ENCODE measurements at places on chromosomes 11 and 22.

GRCh38 chr11:35814720-35815305 lies 129.0 kb upstream of the LDLRAD3 start:
- DNase-seq: no peak

- no peak for DNase-seq
Observed at GRCh38 chr11:122523846-122524805, 131.4 kb upstream of the UBASH3B start.

DNA sequence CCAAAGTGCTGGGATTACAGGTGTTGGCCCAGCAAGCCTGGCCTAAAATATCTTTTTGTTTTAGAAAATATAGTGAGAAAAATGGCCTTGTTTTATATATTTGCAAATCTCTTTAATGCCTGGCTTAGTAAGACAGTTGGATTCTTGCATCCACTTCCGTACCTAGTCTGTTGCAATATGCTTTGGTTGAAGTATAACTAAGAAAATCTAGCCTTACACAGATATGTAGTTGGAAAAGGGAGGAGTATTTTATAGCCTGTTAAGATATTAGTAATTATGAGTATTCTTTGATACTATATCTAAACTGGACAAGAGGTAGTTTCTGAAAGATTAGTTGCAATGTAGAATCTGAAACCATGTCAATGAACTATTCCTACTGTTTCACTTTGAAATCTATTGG lies 65.1 kb downstream of the ZNRF3 start:
- DNase-seq: no peak

- no peak for DNase-seq
Observed at GRCh38 chr22:17583151-17583550, 19.9 kb downstream of the SLC25A18 start.

GRCh38 chr22:37843741-37844089 lies 419 bp downstream of the ANKRD54 start:
- no peak for DNase-seq

- no peak for DNase-seq
Observed at GRCh38 chr22:47569389-47570299, 807.2 kb downstream of the TBC1D22A start.

DNA sequence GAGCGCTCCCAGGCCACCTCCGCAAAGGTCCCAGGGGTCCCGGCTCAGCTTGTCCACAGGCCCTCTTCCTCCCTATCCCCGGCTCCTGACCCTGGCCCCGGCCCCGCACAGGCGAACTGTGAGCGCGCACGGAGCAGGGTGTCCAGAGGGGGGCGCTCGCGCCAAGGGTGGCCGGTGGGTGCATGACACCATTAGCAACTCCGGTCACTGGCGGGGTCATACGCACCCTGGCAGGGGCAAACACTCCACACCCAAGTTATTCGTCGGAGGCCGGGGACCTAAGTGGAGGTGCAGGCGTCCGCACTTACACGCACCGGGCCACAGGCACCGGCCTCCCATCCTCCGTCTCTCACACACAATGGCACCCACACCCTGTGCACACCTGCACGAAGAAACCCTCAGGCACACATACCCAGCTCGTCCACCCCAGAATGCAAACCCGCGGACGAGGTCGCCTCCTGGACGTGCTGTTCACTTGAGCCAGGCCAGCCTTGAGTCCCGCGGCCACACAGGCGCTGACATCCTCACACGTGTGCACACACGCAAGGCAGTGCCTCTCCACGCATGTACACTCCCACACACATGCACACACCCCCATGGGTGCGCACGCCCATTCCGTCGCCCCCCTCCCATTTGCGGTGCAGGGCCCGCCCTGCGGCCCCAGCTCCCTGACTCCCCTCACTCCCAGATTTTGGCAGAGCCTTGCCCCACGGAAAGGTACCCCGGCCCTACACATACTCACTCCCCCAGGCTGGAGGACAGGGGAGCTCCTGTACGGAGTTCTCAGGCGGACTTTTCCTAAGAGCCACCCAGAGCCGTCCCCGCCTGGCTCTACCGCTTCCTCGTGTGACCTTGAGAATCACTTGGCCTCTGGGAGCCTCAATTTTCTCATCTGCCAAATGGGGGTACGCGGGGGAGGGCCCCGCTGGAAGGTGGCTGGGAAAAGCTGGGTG lies at the start of gene RASGRP2:
Gene RASGRP2, minus strand, starts transcription at position 552 of the 953 bp plus-strand sequence. CDS start 1,276 bp downstream, outside the sequence.
- DNase-seq: peak; percentile 57

GRCh38 chr22:36727110-36727509 lies 23.6 kb upstream of the CACNG2 start:
- DNase-seq: no peak

DNA sequence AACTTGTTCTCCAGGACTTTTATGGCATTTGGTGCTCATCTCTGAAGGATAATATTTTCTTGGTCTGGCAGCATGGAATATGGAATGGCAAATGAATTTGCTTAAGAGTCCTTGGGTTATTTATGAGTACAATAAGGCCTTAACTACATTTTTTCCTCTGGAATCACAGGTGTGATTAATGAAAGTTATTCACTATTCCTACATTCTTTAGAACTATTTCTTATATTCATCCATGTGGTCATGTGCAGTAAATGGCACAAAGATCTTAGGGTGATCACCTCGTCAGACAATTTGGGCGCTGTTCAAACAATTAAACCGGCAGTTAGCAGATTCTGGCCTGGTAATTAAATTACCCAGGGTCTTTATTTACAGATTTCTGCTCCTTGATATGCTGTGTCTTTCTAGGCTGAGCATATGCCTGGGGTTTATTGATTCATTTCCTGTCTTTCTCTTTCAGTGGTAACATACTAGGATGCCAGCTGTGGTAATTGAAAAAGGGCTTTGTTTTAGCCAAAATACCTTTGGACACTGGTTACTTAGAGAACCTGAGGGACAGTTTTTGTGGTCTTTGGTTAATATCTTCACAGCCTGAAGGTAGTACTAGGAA lies 31.6 kb downstream of the SIK2 start:
- DNase-seq: no peak

DNA sequence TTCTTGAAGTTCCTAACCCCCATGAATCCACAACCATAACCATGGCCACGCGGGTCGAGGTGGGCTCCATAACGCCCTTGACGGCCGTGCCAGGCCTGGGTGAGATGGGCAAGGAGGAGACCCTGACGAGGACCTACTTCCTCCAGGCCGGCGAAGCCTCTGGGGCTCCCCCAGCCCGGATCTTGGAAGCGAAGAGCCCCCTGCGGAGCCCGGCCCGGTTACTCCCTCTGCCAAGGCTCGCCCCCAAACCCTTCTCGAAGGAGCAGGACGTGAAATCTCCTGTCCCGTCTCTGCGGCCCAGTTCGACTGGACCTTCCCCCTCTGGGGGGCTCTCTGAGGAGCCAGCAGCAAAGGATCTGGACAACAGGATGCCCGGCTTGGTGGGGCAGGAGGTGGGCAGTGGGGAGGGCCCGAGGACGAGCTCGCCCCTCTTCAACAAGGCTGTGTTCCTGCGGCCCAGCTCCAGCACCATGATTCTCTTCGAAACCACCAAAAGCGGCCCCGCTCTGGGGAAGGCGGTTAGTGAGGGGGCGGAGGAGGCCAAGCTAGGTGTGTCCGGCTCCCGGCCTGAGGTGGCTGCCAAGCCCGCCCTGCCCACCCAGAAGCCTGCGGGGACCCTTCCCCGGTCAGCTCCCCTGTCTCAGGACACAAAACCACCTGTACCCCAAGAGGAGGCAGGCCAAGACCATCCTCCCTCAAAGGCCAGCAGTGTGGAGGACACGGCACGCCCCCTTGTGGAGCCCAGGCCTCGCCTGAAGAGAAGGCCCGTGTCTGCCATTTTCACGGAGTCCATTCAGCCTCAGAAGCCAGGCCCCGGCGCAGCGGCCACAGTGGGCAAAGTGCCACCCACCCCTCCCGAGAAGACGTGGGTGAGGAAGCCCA lies 75.7 kb downstream of the KIAA1671 start:
- no peak for DNase-seq

DNA sequence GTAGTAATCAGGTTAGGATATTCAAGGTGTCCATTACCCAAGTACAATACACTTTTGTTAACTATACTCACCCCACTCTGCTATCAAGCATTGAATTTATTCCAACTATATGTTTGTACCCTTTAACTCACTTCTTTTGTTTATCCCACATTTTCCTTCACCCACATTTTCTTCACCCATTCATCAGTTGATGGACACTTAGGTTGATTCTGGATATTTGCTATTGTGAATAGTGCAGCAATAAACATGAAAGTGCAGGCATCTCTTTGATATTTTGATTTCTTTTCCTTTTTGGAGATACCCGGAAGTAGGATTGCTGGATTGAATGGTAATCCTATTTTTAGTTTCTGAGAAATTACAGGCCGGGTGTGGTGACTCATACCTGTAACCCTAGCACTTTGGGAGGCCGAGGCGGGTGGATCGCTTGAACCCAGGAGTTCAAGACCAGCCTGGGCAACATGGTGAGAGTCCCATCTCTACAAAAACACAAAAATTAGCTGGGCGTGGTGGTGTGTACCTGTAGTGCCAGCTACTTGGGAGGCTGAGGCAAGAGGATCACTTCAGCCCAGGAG lies 6.5 kb downstream of the TMEM25 start:
- DNase-seq: no peak

DNA sequence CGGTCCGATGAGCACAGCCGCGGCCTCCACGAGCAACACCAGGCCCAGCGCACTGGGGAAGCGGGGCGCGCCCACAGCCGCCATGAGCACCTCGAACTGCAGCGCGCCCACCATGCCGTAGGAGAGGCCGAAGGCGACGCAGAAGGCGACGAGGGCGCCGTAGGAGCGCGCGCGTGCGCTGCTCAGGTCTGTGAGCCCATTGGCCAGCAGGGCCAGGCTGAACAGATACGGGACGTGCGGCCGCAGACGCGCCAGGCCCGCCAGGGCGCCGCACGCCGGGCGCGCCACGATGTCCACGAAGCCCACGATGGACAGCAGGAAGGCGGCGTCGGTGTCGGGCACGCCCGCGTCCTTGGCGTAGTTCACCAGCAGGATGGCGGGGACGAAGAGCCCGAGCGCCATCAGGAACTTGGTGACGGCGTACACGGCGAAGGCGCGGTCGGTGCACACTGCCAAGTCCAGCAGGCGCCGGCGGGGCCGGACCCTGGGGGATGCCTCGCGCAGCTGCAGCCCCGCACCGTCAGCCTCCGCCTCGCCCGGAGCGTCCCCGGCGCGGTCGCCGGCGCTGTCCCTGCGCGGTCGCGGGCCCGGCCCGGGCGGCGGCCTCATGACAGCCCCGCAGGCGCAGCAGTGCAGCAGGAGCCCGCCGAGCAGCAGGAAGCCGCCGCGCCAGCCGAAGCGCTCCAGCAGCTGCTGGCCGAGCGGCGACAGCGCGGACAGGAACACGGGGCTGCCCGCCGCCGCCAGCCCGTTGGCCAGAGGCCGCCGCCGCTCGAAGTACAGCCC lies 2.9 kb downstream of the SLC16A8 start:
- DNase-seq: peak; percentile 54

DNA sequence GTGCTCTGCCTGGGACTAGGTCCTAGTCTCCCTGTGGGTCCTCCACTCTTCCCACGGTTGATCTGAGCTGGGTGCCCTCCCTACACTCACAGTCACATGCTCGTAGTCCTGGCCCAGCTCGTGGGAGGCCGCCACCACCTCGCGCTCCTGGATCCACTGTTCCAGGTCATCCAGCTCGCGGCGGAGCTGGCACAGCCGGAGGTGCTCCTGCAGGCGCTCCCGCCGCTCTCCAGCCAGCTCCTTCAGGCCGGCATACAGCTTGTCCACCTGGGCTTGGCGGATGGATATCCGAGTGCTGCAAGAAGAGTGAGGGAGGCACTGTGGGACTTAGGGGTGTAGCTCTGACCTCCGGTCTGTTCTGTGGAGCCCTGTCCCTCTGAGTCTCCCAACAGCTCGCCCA lies 14.8 kb upstream of the RBM4B start:
- DNase-seq: no peak

GRCh38 chr22:36892292-36892691 lies 21.1 kb upstream of the CSF2RB start:
- no peak for DNase-seq

- no peak for DNase-seq
Observed at GRCh38 chr11:86244063-86244521, 461 bp upstream of the EED start.

- no peak for DNase-seq
Observed at GRCh38 chr11:15276621-15277020, 161.9 kb downstream of the INSC start.

DNA sequence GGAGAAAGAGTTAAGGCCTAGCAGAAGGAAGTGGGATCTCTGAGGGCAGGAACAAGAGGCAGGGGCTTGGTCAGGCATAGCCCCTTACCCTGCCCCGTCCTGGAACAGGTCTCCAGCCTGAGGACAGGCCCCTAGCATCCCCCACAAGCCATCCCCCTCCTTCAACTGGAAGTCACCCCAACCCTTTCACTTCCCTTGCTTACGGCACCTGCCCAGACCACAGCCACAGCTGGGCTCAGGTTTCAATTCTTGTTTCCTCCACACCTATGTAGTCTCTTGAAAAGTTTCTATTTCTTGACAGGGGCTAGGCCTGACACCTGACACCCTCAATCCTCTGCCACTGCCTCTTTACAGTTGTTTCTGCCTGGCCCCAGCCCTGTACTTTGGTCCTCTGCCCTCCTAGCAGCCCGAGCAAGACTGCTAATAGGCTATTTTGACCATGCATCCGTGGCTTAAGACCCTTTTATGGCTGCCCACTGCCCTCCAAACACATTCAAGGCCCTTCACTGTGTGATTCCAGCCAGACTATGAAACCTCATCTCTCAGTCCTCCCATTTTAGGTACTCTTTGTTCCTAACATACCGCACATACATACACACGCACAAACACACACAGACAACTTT lies 10.9 kb upstream of the FCHSD2 start:
- DNase-seq: no peak

- peak; percentile 64 for DNase-seq
Observed at GRCh38 chr22:30920407-30920806, 48.2 kb downstream of the MORC2 start.

DNA sequence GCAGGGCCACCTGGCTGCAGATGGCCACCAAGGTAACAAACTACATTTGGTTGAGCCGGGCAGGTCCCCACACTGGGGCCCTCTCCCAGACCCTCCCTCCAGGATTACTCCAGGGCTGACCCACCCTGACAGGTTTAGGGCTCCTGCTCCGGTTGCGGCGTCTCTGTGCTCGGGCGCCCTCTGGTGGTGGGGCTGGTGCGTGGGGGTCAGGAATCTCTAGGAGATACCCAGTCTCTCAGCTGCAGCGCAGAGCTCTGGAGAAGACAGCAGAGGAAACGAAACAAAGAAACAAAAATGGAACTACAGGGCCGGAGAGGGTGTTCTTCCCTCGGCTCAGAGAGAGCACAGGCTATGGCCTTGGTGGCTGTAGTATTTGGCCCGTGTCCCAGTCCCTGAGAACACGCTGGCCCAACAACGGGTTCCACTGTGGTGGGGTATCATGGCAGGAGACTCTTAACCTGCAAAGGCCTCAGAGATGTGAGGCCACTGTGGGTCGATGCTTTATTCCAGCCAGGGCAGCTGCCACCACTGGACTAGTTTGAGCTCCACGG lies 2.4 kb downstream of the C11orf96 start:
- DNase-seq: peak; percentile 38

GRCh38 chr11:36436064-36436463 lies 74.0 kb downstream of the TRAF6 start:
- no peak for DNase-seq

- DNase-seq: no peak
Observed at GRCh38 chr11:68269414-68270081, 2.2 kb downstream of the C11orf24 start.
